ENCODE measurements at places on chromosomes 11 and 22. TPM values are rescaled to one million over a fixed set of nuclear protein-coding genes. Genes with fewer than 3 reads are reported as not detected.

NECTIN1 gene
- total RNA-seq, result 10.6 TPM

ISX gene
- total RNA-seq, result not detected

OR52I1 gene
- total RNA-seq, result not detected

TECTA gene
- 0.12 TPM for total RNA-seq

DMC1 gene
- total RNA-seq, result 4.8 TPM

CD3D gene
- total RNA-seq, result not detected

OR8D1 gene
- not detected for total RNA-seq

RAG1 gene
- 0.42 TPM for total RNA-seq

Measured in A549 treated with dexamethasone at 1 μM for 4 hours (cell line).